Left ventricle myocardium superior (tissue), 1 donor: ENCODE measurements at places on chromosomes 2 and 18.

- peak; percentile 86 for DNase-seq
These were observed 387.6 kb downstream of the FIGN start for GRCh38 chr2:163347982-163348856.

DNA sequence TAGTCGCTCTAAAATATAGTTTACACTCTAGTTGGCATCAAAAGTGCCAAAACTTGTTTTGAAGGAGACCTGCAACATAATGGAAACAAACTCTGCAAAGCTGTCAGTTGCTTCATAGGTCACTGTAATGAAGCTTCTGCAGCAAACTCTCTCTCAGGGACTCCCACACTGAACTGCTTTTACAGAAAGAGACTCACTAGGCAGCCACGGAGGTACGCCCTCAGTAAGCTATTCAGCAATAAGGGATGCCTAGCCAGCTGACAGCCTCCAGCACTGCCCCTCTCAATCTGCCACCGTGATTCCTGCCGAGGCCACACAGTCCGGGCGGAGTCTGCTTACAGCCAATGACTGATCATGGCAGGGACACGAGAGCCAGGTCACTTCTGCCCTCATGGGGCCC lies 51.1 kb downstream of the COLEC12 start:
- DNase-seq, result peak; percentile 38

- no peak for DNase-seq
These were observed 148.5 kb downstream of the TANC1 start for GRCh38 chr2:159116922-159117321.

DNA sequence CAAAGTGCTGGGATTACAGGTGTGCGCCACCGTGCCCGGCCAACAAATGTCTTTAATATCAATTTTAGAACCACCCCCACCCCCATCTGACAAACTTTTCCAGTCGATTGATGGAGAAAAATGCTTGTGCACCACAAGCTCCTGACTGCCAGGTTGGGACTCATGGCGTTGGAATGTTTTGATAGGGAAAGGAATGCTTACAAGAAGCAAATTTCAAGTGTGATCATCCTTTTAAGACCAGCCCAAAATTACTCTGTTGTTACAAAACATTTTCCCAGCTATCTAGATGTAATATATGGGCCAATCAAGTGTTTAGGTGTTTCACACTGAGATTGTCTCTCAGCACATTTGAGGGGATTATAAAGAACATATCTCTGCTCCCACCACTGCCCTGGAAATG lies 45.2 kb downstream of the UBXN4 start:
- DNase-seq, result no peak

- DNase-seq, result no peak
These were observed 36.6 kb downstream of the FEZ2 start for GRCh38 chr2:36561237-36561944.
